GM03348 (cell line): ENCODE measurements at places on chromosomes 11 and 22.

DNA sequence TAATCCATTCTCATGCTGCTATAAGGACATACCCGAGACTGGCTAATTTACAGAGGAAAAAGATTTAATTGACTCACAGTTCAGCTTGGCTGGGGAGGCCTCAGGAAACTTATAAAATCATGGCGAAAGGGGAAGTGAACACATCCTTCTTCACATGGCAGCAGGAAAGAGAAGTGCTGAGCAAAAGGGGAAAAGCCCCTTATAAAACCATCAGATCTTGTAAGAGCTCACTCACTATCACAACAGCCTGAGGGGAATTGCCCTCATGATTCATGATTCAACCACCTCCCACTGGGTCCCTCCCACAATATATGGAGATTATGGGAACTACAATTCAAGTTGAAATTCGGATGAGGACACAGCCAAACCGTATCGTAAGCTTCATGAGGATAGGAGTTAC is 3.8 kb upstream of the CYB5R2 start:
- DNase-seq, result no peak

- no peak for DNase-seq
Measured at GRCh38 chr11:70572974-70573260, 174.6 kb downstream of the CTTN start.

DNA sequence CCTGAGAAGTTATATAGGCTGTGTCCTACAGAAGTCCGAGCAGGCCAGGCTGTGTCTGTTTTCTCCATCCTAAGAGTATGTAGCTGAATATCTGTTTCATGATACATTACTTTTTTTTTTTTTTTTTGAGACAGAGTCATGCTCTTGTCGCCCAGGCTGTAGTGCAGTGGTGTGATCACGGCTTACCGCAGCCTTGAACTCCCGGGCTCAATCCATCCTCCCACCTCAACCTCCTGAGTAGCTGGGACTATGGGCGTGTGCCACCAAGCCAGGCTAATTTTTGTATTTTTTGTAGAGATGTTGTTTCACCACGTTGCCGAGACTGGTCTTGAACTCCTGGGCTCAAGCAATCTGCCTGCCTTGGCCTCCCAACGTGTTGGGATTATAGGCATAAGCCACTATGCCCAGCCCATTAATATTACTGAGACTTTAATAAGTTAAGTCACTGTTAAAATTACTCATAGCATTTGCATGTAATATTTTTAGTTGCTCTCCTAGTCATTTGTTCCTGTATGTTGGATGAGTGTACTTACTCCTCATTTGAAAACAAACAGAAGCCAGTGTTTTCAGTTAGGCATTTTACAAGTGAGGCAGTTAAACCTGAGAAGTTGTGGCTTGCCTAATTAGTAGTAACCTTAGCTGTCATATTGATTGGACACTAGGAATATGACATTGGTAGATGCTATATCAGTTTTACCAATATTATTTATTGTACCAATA is 26.1 kb downstream of the DRG1 start:
- DNase-seq, result no peak

GRCh38 chr11:119706029-119706428 is 23.0 kb downstream of the NECTIN1 start:
- no peak for DNase-seq

DNA sequence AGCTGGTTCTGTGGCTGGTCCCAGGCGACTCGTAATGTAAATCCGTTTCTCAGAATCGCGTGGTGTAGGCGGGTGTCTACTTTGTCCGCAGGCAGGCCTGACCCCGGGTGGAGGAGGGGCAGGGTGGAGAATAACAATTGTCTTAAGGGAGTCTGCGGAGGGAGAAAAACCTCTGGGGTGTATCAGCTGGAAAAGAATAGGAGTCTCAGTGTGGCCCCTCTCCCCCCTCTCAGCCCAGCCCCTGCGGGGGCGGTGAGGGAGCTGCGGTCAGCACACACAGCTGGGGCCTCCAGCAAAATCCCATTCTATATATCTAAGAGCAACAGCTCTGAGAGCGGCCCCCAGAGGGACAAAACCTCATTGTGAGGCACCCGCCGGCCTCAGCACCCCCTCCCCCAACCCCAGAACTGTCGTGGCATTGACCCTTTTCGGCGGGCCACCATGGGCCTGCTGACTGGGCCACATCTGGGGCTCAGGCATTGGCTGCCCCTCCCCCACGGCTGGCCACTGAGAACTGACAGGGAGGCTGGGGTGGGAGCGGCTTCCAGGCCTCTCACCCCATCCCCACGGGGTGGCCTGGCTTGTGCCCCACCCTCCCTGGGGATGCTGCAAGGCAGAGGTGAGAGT is 2.7 kb upstream of the MYRF start:
- DNase-seq, result no peak

- DNase-seq, result no peak
Measured at GRCh38 chr11:35606206-35606605, 12.1 kb upstream of the FJX1 start.

- no peak for DNase-seq
Measured at GRCh38 chr11:96481771-96482170, 92.0 kb downstream of the JRKL start.
